Right lobe of liver (tissue), 6 donors: ENCODE measurements at places on chromosomes 2 and 18.

DNA sequence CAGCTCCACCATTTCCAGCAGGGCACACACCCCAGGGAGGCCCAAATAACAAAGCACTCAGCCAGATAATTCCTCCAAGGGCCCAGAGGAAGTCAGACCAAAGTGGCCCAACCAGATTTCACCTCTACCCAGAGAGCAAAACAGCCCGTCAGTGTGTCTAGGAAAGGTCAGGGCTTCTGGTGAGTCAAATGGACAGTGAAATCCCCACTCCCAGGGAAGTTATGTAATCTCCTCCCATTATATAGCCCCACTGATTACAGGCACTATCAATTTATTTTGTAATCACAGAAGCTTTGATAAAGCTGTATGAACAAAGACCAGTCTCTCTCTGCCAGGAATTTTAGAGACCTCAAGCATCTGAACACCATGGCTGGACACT, 4.0 kb downstream of the B4GALT6 start:
- H3K27me3 ChIP-seq, result no peaks in the 10 kb centered on the region
- DNase-seq, result no peak
- H3K4me3 ChIP-seq, result no peak overlapping the region
- H3K27ac ChIP-seq, result no peak overlapping the region

GRCh38 chr18:22900558-22901238, 32.4 kb upstream of the RBBP8 start:
- H3K27me3 ChIP-seq, result no peaks in the 10 kb centered on the region
- peaks cover 6% of the 10 kb centered on the region for H3K4me1 ChIP-seq

DNA sequence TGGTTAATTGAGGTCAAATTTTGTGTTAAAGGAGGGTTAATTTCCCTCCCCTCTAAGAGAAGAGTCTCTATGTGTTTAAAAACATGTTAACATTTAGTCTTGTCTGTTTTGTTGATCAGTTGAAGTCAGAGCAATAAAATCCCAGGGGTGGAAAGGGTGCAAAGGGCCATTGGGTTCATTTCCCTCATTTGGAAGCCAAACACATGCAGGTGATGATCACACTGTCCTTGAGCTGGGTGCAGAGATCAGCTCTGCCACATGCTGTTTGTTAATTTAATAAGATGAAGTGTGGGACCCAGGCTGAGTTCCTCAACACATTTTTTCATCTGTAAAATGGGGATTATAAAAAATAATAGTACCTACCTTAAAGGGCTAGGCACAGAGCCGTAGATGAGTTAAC, 260.9 kb downstream of the LPIN1 start:
- no peak overlapping the region for H3K4me3 ChIP-seq
- H3K36me3 ChIP-seq, result no peaks in the 10 kb centered on the region
- H3K4me1 ChIP-seq, result no peaks in the 10 kb centered on the region

DNA sequence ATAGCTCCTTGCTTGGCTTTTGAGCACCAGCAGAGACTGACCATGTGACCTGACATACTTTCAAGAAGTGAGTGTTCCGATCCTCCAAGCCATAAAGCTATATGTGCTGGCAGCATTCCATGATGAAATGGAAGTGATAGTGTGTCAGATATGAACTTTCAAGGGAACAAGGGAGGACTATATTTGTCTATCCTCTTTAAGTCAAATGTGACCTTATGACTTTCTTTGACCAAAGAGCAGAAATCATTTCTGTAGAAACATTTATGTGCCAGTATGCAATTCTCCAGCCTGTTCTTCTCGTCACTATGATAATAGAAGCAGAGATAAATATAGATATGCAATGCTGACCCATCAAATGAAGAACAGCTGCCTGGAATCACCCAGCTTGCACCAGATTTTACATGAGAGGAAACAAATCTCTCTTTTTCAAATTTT, 14.4 kb downstream of the HYCC2 start:
- no peak for DNase-seq
- no peak overlapping the region for H3K4me3 ChIP-seq
- no peaks in the 10 kb centered on the region for H3K27me3 ChIP-seq
- no peaks in the 10 kb centered on the region for H3K36me3 ChIP-seq
- H3K27ac ChIP-seq, result no peak overlapping the region

- DNase-seq, result no peak
- peaks cover 15% of the 10 kb centered on the region for H3K4me1 ChIP-seq
- H3K27ac ChIP-seq, result no peak overlapping the region
- H3K27me3 ChIP-seq, result no peaks in the 10 kb centered on the region
- no peak overlapping the region for H3K4me3 ChIP-seq
- H3K36me3 ChIP-seq, result peaks cover 4% of the 10 kb centered on the region
These were observed 24.4 kb downstream of the SERTAD2 start for GRCh38 chr2:64629329-64629781.

- no peak for DNase-seq
- no peaks in the 10 kb centered on the region for H3K4me1 ChIP-seq
- no peaks in the 10 kb centered on the region for H3K27me3 ChIP-seq
- no peaks in the 10 kb centered on the region for H3K36me3 ChIP-seq
These were observed 50.4 kb downstream of the CLIP4 start for GRCh38 chr2:29165362-29166241.
